Activated CD4-positive, alpha-beta T cell treated with anti-CD3 and anti-CD28 coated beads for 36 hours (primary cell): ENCODE measurements at places on chromosomes 1 and 21.

DNA sequence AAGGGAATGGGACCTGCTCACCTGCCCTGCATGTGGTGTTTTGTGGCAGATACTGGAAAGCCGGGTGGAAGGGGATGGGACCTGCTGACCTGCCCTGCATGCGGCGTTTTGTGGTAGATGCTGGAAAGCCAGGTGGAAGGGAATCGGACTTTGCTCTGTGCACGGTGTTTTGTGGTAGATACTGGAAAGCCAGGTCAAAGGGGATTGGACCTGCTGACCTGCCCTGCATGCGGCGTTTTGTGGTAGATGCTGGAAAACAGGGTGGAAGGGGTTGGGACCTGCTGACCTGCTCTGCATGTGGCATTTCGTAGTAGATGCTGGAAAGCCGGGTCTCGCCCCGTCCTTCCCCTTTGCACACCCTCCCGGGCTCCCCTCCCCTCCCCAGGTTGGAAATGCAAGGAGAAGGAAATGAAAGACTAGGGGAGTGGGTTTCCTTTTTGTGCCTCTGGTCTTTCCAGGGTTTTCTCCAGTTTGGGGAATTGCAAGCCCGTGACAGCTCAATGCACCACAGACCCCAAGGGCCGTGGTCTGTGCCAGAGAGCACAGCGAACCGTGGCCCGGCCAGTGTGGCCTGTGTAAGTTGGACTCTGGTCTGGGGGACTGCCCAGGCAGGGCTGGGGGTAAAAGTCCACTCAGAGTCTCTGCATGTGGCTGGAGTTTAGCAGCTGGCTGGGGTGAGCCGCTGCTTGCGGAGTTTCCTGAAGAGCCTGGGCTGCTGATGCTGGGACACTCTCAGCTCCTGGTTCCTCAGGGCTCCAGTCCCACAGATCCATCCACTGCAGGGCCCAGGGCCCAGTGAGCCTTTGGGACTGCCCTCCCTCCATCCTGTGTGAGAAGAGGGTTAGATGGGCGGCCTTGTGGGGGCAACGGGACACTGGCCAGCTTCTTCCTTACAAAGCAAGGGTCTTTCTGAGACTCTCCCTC is 105.5 kb downstream of the CRYAA start:
- no peak for DNase-seq

DNA sequence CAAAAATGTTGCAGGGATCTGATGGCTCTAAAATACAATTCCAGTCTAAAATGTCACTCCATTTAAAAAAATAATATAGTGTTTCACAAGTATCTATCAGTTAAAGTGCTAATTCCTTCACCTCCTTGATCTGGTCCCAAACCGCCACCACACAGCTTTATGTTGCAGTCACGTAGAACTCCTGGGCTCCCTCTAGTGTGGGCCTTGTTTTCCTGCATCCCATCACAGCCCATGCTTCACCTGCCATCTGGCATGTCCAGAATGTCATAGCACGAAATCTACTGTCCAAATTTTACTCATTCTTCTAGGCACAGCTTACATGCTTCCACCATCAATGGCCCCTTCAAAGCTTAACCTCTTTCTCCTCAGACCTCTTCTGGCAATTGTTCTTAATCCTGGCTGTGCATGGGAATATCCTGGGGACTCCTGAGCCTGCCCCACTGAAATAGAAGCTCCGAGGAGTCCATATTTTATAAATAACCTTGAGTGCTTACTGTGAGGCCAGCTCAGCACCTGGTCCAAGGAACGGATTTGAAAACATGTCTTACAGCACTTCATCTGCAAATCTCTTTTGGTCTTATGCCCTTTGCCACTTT is 15.5 kb downstream of the FYB2 start:
- peak; percentile 35 for DNase-seq

DNA sequence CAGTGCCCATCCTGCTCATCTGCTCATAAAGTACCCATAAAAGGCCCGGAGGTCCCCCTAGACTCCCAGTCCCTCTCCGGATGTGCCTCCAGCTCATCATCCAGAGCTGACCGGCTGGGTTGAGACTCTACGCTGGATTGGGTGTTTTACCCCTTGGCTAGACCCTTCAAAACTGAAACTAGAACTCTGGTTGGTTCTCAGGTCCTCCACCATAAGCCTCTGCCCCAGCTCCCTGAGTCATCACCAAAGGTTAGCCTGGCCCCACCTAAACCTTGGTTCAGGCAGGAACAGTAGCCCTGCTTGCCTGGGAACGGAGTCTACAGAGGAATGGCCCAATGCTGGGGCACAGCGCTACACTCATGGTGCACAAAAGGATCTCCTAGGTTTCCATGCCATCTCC is 75.1 kb downstream of the TLR5 start:
- no peak for DNase-seq

DNA sequence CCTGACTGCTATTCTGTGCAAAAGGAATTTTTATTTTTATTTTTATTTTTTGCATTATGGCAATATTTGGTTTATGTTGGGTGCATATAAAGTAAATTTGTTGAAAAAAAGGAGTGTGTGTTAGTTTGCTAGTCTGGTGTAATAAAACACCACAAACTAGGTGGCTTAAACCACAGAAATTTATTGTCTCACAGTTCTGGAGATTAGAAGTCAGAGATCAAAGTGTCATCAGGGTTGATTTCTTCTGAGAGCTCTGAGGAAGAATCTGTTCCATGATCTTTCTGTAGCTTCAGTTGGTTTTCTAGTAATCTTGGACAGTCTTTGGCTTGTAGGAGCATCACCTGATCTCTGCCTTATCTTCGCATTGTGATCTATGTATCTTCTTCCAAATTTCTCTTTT is 6.5 kb downstream of the SLC30A7 start:
- DNase-seq: no peak
